Stimulated activated CD8-positive, alpha-beta memory T cell treated with anti-CD3 and anti-CD28 coated beads, Interleukin-2, amount 100 ng/mL, for 1 hour (primary cell): ENCODE measurements at places on chromosomes 16 and 17.

DNA sequence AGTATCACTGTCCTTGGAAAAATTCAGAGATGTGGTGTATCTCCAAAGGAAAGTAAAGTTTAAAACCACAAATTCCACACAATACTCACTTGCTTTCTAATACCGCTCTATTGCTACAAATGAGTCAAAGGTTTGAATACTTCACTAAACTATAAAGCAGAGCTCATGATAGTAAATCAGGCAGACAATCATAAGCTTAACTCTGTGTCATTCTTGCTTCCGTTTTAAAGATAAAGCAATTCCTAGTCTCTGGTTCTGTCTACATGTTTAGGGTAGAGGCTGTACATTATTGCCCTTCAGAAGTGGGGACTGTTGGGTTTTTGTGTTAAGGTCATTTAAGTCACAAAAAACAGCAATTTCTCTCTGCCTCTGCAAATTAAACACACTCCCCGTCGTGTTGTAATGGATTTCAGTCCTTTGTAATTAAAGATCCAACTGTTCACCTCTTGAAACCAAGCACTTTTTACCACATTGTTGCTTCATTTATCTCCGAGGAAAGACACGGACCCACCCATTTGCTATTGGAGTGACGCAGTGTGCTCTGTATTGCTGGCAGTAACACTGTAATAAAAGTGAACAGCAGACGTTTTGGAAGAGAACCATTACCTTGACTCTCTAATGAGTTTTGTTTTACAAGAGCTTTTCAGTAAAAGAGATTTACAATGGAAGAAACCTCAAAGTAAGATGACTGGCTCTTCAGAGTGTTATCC, 83.1 kb upstream of the CNTNAP4 start:
- DNase-seq: no peak

DNA sequence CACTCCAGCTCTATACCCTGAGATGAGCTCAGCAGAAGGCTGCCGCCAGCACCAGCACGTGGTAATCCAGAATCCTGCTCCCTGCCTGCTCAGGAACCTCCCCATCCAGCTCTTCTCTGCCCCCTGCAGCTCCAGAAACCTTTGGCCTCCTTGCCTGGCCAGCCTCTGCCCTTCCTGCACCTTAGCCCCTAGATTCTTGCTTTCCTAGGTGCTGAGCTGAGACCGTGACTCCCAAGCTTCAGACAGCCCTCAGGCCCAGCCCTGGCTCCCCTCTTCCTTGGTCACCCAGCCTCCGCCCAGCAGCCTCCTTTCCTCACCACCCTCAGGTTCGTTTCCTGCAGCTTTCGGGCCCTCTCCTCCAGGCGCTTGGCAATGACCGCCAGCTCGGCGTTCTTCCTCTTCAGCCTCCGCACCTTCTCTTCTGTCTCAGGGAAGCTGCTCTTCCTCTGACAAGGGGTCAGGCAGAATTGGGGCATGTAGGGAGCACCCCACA, 2.6 kb downstream of the TSPOAP1 start:
- DNase-seq: no peak

GRCh38 chr16:1426734-1427471, 4.0 kb upstream of the PERCC1 start:
- DNase-seq: no peak

DNA sequence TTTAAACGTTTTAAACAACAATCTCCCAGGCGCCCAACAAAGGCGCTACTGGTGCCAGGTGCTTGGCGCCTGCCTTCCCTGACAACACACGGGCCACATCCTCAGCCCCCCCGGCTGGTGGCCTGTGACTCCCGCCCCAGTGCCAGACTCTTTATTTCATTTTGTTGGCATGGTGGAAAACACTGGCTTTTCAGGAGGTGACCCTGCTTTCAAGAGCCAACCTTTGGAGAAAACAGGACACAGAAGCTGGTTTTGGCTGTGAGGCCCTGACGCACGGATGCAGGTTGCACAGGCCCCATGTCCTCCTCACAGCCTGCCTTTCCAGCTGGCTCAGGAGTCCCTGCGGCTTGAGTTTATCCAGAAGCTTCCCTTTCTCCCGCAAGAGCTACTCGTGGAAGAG, 100.0 kb downstream of the METRNL start:
- DNase-seq: no peak

GRCh38 chr17:83050651-83051395, 28.6 kb upstream of the METRNL start:
- DNase-seq: no peak

- no peak for DNase-seq
Measured at GRCh38 chr16:3113765-3114479, 1.5 kb downstream of the ZNF205 start.

GRCh38 chr16:84807776-84808175, 12.0 kb upstream of the CRISPLD2 start:
- no peak for DNase-seq

- no peak for DNase-seq
Measured at GRCh38 chr17:2608350-2608913, 15.0 kb downstream of the PAFAH1B1 start.

- DNase-seq: no peak
Measured at GRCh38 chr17:55870044-55870443, 119.2 kb downstream of the PCTP start.

DNA sequence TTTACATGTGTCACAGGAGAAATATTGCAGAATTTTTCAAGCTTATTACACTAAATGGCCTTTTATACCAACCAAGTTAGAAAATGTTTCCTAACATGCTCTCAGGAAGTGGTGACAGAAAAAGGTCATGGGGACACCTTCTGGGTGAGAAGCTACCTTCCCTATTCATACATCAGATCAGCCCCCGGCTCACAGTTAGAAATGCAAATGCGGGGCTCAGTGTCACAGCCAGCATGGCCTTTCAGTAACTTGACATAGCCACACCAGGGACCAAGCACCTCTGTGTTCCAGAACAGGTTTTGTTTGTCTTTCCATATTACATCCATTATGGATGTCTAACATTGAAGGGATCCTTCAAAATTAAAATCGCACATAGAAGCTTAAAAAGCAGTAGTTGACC, 59.5 kb downstream of the CHD9NB start:
- no peak for DNase-seq

DNA sequence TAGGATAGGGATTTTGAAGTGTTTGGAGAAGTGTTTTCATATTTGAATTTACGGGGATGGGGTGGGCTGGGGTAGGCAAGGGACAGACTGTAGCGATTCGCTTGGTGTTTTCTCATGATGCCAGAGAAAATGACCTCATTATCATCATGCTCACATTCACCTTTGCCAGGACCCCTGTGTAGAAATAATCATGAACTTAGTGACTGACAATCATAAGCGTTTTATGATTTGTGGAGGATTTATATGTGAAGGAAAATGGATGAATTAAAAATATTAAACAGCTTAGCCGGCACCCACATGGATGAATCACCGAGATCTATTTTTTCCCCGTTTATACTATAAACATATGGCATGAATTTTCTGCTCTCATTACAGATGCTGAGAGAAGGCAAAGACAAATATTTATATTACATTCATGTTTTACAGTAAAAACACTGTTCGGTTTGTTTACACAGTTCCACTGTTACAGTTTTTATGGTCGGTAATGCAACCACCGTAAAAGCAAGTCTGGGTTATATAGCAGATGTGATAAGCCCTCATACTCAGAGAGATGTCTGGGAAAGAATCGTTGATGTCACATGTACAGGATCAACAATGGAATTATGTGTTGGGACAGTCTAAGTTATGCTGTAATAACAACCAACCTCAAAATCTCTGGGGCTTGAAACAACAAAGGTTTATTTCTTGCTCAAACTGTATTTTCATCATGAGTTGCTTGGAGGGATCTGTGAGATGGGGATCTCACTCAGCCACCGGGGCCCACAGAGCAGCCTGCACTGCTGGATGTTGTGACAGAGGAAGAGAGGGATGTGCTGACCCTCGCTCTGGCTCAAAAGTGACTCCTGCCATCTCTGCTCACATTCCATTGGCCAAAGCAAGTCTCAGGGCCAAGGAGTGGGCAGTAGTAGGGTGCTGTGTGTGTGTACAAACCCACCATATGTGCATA, 85.1 kb downstream of the WWOX start:
- DNase-seq: no peak

DNA sequence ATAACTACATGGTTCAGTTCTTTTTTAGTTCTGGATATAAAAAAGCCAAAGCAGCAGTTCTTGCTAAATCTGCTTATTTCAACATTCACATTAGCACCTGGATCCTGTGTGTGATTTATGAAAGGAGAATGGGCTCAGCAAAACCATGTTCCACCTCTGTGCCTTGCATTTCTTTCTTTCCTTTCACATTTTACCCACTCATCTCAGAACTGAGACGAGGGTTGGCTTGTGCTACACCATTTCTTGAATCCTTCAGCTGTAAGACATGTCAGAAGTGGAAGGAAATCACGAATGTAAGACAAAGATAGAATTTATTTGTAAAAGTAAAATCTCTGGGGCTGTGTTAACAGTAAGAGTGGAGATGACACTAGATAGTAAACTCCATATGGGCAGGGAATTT, 1.2 kb upstream of the UTP6 start:
- DNase-seq: no peak

DNA sequence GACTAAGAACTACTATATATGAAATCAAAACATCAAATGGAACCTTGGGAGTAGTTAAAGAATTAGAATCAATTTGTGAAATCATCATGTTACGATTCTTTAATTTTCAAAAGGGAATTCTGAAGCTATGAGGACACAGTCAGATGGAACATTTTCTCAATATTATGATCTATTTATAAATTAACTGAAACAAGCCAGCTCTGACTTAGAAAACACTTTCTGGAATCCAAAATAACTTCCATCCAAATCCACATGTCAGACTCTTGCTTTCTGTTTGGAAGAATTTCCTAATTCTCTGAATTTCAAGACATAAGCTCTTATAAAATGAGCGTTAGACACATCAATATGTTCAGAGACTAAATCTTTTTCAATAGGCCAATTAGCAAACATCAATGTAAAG, 737.7 kb upstream of the SOX9 start:
- no peak for DNase-seq

DNA sequence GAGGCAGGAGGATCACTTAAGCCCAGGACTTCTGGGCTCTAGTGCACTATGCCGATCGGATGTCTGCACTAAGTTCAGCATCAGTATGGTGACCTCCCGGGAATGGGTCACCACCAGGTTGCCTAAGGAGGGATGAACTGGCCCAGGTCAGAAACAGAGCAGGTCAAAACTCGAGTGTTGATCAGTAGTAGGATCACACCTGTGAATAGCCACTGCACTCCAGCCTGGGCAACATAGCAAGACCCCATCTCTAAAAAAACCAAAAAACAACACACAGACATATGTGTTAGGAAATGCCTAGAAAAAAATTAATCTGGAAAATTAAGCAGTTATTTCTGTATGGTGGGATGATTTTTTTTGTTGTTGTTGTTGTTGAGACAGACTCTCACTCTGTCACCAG, 127.0 kb downstream of the RAB11FIP4 start:
- no peak for DNase-seq

DNA sequence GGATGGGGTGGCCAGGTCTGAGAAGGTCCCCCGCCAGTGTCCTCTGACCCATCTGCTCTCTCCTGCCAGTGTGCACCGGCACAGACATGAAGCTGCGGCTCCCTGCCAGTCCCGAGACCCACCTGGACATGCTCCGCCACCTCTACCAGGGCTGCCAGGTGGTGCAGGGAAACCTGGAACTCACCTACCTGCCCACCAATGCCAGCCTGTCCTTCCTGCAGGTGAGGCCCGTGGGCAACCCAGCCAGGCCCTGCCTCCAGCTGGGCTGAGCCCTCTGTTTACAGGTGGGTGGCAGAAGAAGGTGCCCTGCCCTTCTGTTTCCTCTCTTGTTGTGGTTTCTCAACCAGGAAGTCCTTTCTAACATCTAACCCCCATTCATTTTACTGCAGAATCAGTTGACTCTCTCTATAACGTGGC, 7.1 kb downstream of the ERBB2 start:
- no peak for DNase-seq

DNA sequence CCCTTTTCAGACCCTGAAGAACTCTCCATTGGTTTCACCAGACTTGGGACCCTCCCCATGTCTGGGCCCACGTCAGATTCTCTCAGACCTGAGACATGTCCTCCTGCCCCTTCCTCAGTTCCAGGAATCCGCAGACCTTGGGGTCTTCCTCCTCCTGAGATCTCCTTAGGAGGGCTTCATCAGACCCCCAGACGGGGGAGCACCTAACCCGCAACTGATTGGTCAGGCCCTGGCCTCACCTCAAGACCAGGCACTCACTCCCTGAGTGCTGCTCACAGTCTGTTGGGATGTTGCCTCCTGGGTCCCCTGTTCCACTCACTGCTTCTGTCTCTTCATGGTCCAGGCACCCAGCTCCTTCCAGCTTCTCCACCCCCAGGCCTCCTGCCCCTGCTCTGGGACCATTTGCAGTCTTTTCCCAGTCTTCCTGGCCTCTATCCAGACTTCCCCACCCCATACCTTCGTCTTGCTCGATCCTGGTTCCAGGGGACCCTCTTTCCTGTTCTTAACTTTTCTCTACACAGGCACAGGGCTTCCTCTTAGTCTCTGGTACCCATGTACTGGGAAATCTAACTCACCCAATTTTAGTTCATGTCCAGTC, 1.2 kb downstream of the GID4 start:
- DNase-seq: no peak

- peak; percentile 52 for DNase-seq
Measured at GRCh38 chr16:22192261-22193062, 13.6 kb upstream of the EEF2K start.

- no peak for DNase-seq
Measured at GRCh38 chr17:63929860-63930766, 2.0 kb downstream of the CD79B start.

DNA sequence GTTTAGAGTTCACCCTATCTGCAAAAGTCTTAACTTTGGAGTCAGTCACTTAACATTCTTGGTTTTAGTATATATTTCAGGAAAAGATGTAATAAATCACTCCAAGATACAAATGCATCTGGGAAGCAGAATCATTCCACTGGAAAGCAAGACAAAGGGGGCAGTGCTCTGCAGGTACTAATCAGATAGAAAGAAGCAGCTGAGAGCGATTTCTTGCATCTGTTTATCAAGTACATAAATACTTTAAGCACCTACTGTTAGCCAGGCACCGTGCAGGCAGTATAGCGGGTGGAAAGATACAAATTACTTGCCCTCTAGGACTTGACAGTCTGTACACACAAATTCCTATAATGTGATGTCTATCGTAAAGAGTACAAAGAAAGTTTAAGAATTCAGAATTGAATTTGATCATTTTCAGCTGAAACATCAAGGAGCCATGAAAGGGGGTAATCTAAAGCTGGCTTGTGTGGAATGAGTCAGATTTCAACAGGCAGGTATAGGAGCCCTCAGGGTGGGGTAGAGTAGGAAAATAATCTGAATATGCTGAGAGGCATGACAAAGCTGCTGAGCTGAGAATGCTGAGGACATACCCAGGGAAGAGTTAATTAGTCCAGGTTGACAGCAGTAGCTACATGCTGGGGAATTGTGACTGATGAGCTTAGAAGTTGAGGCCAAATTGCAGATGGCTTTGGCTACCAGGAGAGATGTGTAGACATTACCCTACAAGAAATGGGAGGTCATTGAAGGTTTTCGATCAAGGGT, 110.2 kb downstream of the CA10 start:
- DNase-seq: no peak

GRCh38 chr16:7137560-7138330, 194.9 kb upstream of the RBFOX1 start:
- no peak for DNase-seq
